Hepatocyte (in vitro differentiated cells): ENCODE measurements at places on chromosomes 16 and 17.

DNA sequence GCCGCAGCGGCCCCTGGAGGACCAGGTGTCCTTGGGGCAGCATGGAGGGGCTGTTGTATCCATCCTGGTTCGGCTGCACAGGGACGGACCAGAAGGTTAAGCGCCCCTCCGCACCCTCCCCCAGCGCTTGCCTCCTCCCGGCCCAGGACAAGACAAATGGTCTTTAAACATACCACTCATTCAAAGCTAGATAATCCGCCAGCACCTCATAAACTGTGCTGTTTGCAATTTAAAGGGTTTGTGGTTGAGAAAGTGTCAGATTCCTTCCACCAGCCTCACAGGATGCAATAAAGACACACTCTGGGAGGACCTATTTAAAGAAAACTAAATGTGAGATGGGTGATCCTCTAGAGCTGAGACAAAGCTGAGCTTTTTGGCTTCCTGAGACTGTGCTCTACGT, 426.2 kb upstream of the EEF2KMT start:
- no peak for DNase-seq

GRCh38 chr17:34243364-34244320, 11.4 kb upstream of the CCL2 start:
- no peak for DNase-seq

DNA sequence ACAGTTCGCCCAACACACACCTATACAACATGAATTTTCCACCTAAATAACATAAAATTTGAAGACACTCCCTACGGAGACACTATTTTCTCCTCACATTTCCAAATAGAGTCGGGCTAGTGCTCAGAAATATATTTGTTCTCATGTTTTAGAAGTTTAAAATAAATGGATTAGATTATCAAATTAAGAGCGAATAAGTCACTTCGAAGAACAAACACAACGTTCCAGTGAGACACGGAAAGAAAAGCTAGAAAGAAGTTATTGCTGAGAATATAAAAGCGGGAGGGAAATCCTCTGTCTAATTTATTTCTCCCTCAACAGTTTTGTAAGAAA, 2.0 kb upstream of the HS3ST3B1 start:
- no peak for DNase-seq

DNA sequence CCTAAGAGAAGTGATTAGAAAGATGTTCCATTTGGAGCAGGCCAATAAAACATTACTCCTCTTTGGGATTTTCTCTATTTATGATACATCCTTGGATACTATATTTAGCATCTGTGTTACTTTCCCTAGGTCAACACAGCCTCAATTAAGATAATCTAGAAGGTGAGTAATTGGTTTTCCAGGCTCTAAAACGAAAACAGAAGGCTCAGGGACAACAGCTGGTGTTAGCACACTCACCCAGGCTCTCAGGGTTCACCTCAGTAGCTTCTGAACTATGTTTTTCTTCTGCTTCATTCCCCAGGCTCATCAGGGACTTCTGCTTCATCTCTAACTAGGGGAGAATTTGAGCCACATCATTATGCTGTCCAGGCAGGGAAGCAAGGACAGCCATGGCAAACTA, 76.6 kb downstream of the ZZEF1 start:
- DNase-seq = no peak

DNA sequence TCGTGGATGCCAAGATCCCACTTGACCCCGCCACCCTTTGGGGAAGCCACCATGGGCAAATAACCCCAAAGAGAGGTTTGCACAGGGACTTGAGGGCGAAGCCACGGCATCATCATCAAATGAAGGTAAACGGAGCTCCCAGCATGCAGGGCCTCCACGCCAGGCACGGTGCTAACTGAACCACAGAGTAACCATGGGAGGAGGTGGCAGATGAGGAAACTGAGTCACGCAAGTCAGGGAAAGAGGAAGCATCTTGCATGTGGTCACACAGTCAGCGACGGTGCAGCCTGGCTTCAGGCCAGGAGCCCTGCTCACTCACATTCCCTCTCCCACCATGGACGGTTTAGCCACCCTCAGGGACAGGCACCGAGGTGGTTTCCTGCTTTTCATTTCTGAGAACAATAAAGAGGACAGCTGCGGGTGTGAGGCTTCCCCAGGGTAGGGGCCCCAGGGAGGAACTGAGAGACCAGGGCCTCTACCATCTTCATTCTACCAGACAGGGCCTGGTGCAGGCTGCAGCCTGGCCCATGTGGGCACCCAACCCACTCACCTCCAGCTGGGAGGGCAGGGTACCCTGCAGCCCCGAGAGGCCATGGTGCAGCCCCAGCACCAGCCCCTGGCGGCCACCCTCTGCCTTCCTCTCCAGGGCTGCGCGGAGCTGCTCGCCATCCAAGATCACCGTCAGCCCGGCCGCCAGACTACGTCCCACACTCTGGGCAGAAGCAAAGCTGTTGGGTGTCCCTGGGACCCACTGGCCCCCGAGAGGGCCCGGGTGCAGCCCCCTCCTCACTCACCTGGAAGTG, 78.3 kb downstream of the RMI2 start:
- DNase-seq = no peak

GRCh38 chr16:50311134-50311528, 44.8 kb downstream of the ADCY7 start:
- no peak for DNase-seq
